ENCODE measurements at places on chromosomes 2 and 18.

DNA sequence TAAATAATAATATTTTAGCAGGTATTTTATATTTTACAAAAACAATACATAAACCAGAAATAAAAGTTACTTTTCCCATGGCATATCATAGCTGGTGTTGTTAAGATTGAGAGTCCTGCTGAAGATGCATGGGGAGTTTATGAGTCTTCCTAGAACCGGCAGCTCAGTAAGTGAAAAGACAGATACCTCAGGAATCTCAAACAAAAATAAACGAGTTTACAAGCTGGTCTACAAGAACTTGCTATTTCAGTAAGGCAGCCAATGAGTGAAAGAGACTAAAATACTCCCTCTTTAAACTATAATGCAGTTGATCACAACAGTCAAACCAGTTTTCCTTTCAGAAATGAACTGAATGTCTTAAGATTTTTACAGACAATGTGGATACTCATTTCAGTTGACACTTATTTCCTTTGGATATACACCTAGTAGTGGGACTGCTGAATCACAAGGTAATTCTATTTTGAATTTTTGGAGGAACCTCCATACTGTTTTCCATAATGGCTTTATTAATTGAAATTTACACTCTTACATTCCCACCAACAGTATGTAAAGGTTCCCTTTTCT is 8.9 kb downstream of the GAREM1 start:
- no peak for DNase-seq

GRCh38 chr2:162646794-162647193 is 191.8 kb downstream of the KCNH7 start:
- DNase-seq: no peak

- no peak for DNase-seq
These were observed 39.1 kb upstream of the MC4R start for GRCh38 chr18:60411715-60412114.

GRCh38 chr2:240651185-240651584 is 25.9 kb downstream of the GPR35 start:
- DNase-seq: no peak

DNA sequence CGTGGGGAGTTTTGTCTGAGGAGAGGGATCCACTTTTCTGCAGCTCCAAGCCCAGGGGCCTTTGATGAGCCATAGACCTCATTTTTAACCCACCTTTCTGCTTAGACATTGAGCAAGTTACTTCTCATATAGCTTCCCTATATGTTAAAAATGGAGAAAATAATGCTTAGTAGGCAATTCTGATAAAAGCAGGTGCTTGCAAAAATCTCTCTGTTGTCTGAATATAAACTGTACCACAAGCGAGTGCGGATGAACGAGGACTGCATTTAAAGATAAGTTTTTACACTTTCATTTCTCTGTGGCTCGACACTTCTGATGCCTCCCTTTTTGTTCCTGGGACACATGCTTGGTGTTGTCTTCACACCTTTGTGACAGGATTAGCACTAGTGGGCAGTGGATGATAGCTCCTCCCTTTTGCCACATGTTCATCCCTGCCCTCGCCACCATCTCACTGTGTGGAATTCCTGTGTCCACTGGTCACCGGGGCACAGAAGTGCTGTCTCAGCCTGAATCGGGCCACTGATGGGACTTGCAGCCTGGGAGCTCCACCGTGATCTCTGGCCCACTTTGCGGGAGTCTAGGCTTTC is 1.6 kb downstream of the TYMS start:
- DNase-seq: no peak

GRCh38 chr18:48819781-48820482 is 130.8 kb downstream of the SMAD7 start:
- no peak for DNase-seq

GRCh38 chr2:68126561-68126960 is 31.1 kb upstream of the PNO1 start:
- no peak for DNase-seq

GRCh38 chr2:69017835-69018234 is 4.9 kb downstream of the ANTXR1 start:
- DNase-seq: no peak

DNA sequence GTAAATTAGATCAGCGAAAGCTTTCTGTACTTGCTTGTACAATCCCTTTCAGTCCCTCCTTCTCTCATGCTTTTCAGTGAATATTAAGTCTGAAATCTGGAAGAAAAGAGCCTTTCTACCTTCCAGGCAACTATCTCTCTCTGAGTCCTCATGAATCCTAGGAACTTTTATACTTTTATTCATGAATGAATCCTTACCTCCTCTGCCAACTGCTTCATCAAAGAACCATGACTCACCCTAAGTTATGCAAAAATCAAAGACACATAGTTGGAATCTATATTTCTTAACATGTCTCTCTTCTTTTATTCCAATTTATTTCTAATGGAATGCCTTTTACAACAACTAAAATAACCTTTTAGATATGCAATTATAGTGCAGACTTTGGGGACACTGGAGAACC is 394.2 kb downstream of the CLIP4 start:
- no peak for DNase-seq

- no peak for DNase-seq
These were observed 62.6 kb upstream of the SGPP2 start for GRCh38 chr2:222361787-222362186.

DNA sequence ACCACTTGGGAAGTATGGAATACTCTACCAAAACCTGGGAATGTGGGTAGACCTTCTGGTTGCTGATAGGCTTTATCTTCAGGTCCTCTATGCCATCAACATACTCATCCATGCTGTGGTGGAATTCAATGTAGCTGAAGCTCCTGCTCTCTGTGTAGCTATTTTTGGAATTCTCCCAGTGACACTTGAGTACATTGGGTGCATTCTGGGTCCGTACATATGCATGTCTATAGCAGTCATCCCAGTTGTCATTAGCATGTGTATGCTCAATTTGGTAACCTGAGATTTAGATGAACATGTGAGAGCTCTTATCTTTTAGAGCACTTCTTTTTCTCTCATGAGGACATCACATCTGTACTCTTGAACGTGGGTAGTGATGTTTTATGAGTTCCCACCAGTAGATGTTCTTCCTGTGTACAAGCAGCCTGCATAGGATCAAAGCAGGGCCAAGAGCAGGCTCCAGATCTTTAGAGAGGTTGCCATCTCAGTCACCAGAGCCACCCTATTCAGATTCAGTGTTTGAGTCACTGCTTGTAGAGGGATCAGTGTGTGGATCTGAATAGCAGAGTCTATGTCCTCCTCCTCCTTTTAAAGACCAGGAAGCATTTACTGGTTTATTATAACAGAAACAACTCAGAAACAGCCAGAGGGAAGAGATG is 65.9 kb downstream of the MGAT5 start:
- DNase-seq: no peak

DNA sequence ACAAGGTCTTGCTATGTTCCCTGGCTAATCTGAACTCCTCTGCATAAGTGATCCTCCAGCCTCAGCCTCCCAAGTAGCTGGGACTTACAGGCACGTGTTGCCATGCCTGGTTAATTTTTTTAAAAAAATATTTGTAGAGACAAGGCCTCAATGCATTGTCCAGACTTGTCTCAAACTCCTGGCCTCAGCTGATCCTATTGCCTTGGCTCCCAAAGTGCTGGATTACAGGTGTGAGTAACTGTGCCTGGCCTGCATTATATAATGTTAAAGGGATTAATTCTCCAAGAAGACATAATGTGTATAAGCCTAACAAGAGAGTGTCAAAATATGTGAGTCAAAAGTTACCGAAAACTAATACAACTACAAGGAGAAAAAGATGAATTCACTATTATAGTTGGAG is 32.2 kb downstream of the BUB1 start:
- no peak for DNase-seq

GRCh38 chr18:58034370-58034769 is 9.7 kb upstream of the NEDD4L start:
- DNase-seq: no peak

- peak; percentile 56 for DNase-seq
These were observed 1.2 kb downstream of the ST3GAL5 start for GRCh38 chr2:85887566-85888019.

DNA sequence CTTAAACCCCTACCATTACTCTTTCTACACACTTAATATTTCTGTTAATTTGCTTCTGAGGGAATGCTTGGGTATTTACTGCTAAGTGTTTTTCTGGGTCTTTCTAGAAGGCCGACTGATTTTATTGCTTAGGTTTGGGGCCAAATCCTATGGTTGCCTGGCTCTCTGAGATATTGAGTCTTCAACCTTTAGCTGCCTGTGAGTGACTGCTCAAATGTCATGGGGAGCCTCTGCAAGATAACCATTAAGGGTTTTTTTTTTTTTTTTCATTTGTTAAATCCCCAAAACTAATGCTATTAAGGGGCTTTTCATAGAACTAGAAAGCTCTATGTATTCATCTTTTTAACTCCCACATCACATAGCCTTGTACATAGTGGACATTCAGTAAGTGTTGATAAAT is 5.0 kb downstream of the OSBPL6 start:
- DNase-seq: no peak

DNA sequence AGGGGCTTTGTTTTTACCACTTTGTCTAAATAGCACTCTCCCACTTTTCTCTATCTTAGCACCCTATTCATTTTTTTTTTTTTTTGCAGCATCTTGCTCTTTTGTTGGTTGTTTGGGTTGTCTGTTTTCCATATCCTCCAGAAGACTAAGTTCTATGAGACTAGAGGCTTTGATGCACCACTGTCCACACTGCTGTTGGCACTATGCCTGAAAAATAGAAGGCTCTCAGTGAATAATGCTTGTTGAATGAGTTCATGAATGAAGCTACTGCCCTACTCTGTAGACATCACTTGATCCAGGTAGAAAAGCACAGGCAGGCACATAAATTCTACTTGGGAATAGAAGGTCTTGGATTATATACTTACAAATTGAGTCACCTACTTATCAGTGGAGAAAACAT is 7.3 kb downstream of the IL1A start:
- DNase-seq: no peak

DNA sequence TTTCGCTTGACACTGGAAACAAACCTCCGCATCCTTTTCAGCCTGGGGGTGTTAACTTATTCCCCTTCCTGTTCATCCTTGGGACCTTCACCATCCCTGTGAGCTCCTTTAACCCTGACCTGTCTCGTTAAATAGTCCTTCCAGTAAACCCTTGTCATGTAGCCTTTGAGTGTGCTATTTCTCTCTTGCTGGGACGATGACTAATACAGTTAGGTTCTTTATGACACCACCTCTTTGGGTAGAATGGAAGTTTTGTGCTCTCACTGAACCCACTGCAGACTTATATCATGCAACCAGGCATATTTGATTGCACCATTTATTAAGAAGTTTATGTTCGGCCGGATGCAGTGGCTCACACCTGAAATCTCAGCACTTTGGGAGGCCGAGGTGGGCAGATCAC is 40.5 kb upstream of the GAREM1 start:
- no peak for DNase-seq

DNA sequence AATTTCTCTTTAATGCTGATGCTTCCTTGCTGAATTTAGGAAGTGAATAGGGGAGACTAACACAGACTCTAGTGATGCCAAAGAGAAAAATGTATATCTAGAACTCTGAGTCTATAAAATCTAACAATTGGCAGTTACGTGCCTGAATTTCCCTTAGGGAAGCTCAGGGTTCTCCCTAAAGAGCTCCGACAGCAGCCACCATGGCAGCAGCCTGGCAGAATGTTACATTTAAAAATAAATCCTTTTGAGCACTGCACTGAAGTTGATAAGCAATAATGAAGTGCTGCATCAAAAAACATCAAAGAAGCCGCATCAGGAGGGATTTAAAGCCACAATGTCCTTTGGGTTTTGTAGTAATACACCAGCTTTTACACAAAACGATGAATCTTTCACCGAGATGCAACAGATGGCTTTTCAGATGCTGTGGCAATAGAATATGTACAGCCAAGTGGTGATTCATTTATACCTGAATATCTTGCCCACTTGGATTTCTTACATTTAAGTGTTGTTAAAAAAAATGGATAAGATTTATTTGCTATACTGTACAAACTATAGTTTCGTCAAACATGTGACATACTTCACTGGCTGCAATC is 291.2 kb upstream of the SESTD1 start:
- DNase-seq: no peak

- DNase-seq: no peak
These were observed 86.0 kb downstream of the TACR1 start for GRCh38 chr2:75113231-75113869.

DNA sequence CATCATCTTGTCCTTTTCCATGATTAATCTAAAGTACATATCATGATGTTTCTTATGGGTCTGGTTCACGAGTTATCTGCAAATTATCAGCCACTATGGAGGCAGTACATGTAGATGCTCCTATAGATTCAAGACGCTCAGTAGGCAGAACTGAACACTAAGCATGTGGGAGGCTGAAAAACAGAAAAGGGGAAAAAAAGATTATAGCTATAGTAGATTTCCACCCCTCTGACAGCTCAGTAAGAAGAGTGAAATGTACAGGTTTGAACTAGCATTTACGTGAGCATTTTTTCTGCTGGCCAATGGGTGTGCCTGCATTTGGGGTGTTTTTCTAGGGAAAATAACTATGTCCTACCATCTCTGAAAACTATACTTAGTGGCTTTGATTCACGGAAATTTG is 308.9 kb downstream of the ZEB2 start:
- no peak for DNase-seq

All from substantia nigra (tissue), 51 donors.